ENCODE measurements at places on chromosomes 7 and 10. TPM values are rescaled to one million over a fixed set of nuclear protein-coding genes. Genes with fewer than 3 reads are reported as not detected.
A peak's percentile ranks its signal among the peaks of the same experiment; 100 is the strongest.

GHRHR gene
- total RNA-seq, result not detected

CTNNA3 gene
- total RNA-seq, result 1.3 TPM

ADAM22 gene
- 2.2 TPM for total RNA-seq

GRCh38 chr10:5484205-5484604 lies 15.2 kb downstream of the CALML5 start:
- peaks cover 2% of the 10 kb centered on the region for H3K27me3 ChIP-seq
- no peak overlapping the region for H3K4me3 ChIP-seq
- H3K36me3 ChIP-seq, result no peaks in the 10 kb centered on the region
- no peaks in the 10 kb centered on the region for H3K4me1 ChIP-seq
- no peak overlapping the region for H3K27ac ChIP-seq

GRCh38 chr10:33125522-33126517 lies 167.8 kb upstream of the ITGB1 start:
- peaks cover 5% of the 10 kb centered on the region for H3K36me3 ChIP-seq
- H3K27ac ChIP-seq, result peak overlapping the region; percentile 94
- peak; percentile 63 for DNase-seq
- no peaks in the 10 kb centered on the region for H3K27me3 ChIP-seq
- peaks cover 44% of the 10 kb centered on the region for H3K4me1 ChIP-seq

DNA sequence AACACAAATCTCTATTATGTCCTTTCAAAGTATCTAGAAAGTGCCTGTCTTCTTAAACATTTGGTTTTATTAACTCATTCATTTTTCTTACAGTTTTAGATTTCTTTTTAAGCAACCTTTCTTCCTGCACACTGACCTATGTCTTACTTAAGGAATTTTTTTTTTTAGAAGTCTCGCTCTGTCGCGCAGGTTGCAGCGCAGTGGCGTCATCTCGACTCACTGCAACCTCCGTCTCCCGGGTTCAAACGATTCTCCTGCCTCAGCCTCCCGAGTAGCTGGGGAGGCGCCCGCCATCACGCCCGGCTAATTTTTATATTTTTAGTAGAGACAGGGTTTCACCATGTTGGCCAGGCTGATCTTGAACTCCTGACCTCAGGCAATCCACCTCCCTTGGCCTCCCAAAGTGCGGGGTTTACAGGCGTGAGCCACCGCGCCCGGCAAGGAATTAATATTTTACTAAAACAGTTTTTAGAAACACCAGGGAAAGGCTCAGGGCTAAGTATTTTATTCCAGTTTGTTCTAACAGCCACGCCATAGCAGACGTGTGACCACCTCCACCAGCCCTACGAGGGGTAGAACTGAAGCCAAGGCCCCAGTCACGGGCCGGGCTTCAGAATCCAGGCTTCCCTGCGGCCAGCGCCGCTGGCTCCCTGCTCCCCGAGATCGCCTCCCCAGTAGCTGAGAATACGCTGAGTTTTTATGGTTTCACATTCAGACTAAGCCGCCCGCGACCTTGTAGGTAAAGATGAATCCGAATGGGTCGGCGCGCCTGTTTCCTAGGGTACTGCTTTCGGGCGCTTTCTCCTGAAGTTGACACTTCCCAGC lies 941 bp upstream of the LUC7L2 start:
- peak; percentile 45 for DNase-seq
- no peaks in the 10 kb centered on the region for H3K27me3 ChIP-seq
- H3K27ac ChIP-seq, result peak overlapping the region; percentile 99
- H3K36me3 ChIP-seq, result peaks cover 32% of the 10 kb centered on the region
- H3K4me1 ChIP-seq, result peaks cover 40% of the 10 kb centered on the region

DNA sequence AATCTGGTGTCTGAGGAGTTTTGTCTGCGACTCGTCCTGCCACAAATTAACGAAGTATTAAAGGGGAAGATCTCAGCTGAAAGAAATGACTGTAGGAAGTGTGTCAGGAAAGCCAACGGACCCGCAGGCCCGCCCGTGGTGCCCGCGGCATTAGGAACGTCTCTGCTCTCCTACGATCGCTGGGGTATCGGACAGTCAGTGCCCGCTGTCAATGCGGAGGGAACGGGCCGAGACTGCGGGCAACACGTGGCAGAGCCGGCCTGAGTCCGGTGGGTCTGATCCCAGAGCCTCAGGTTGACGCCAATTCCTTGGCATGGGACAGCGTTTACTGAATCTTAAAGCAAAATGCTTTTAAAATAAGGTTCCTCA lies 128.7 kb downstream of the KBTBD2 start:
- peaks cover 44% of the 10 kb centered on the region for H3K27me3 ChIP-seq
- no peak for DNase-seq
- H3K4me3 ChIP-seq, result no peak overlapping the region
- H3K36me3 ChIP-seq, result no peaks in the 10 kb centered on the region
- H3K27ac ChIP-seq, result no peak overlapping the region
- peaks cover 9% of the 10 kb centered on the region for H3K4me1 ChIP-seq

- H3K36me3 ChIP-seq, result no peaks in the 10 kb centered on the region
- no peak overlapping the region for H3K4me3 ChIP-seq
- H3K4me1 ChIP-seq, result peaks cover 24% of the 10 kb centered on the region
- H3K27ac ChIP-seq, result no peak overlapping the region
Observed at GRCh38 chr7:2882111-2882510, 38.0 kb upstream of the GNA12 start.

DNA sequence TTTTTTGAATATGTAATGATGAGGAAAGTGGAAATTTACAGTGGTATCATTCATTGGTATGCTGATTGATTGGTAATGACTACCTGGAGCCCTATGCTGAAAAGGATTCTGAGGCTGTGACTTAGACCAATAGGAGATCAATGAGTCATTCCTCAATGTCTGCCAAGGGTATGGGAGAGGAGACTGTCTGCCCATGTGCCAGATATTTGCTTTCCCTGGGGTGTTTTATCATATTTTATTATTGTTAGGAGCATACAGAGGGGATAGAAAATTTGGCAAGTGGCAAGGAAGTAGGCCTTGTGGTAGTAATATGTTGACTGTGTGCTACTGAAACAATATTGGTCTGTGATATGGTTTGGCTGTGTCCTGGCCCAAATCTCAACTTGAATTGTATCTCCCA lies 54.8 kb downstream of the ASAH2B start:
- H3K4me1 ChIP-seq, result no peaks in the 10 kb centered on the region
- no peak overlapping the region for H3K4me3 ChIP-seq
- H3K27ac ChIP-seq, result no peak overlapping the region
- no peak for DNase-seq
- no peaks in the 10 kb centered on the region for H3K36me3 ChIP-seq

DNA sequence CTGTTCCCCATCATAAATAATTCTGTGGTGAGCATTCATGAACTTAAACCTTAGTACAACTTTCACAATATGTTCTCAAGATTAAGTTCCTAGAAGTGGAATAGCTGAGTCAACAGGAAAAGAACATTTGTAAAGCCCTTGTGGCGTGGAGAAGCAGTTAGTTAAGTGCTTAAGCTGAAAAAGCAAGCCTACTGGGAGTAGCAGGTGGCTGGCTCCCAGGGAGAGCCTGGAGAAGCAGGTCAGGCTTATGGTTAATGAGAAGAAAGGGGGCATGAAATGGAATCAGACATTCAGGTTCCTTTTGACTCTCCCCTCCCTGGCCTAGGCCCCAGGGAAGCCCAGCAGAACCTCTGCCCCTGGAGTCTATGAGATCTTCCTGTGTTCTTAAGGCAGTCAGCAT lies 35.3 kb downstream of the VSTM4 start:
- H3K36me3 ChIP-seq, result no peaks in the 10 kb centered on the region
- peaks cover 14% of the 10 kb centered on the region for H3K27me3 ChIP-seq
- H3K4me3 ChIP-seq, result no peak overlapping the region
- H3K4me1 ChIP-seq, result peaks cover 25% of the 10 kb centered on the region

- H3K27ac ChIP-seq, result no peak overlapping the region
- DNase-seq, result no peak
- no peaks in the 10 kb centered on the region for H3K36me3 ChIP-seq
- peaks cover 42% of the 10 kb centered on the region for H3K27me3 ChIP-seq
- peak overlapping the region; percentile 25 for H3K4me3 ChIP-seq
Observed at GRCh38 chr7:6273380-6273837, 985 bp upstream of the CYTH3 start.

GRCh38 chr7:32335107-32335506 lies 155.1 kb downstream of the LSM5 start:
- H3K4me1 ChIP-seq, result no peaks in the 10 kb centered on the region
- no peak for DNase-seq
- no peaks in the 10 kb centered on the region for H3K36me3 ChIP-seq
